ENCODE measurements at places on chromosomes 1 and 21. TPM values are rescaled to one million over a fixed set of nuclear protein-coding genes. Genes with fewer than 3 reads are reported as not detected.

The CAMK1G gene
- total RNA-seq: 0.72 TPM

The PEX19 gene
- 38.0 TPM for total RNA-seq

The KCNA2 gene
- not detected for total RNA-seq

The DOP1B gene
- total RNA-seq: 23.6 TPM

The OR2L13 gene
- total RNA-seq: not detected

The FAM229A gene
- total RNA-seq: 1.8 TPM

The FCRL2 gene
- total RNA-seq: not detected

The FAM110D gene
- total RNA-seq: not detected

The TMEM51 gene
- total RNA-seq: 0.59 TPM

The SSR2 gene
- 332 TPM for total RNA-seq

The ZBTB8A gene
- total RNA-seq: 10.6 TPM

The ZNF648 gene
- total RNA-seq: not detected

The MYOG gene
- not detected for total RNA-seq

The PRAMEF20 gene
- total RNA-seq: not detected

The FCRLB gene
- 1.8 TPM for total RNA-seq

The OR2T33 gene
- not detected for total RNA-seq

The MARK1 gene
- total RNA-seq: 0.72 TPM

The ECE1 gene
- total RNA-seq: 32.6 TPM

The USP25 gene
- total RNA-seq: 55.1 TPM

The SIPA1L2 gene
- 6.9 TPM for total RNA-seq

The NOTCH2NLA gene
- 94.5 TPM for total RNA-seq

The ADSS2 gene
- 52.8 TPM for total RNA-seq

The RNF223 gene
- total RNA-seq: not detected

The LIPI gene
- not detected for total RNA-seq

The DYNLT5 gene
- 1.4 TPM for total RNA-seq

The GABRD gene
- total RNA-seq: not detected

The SPRR2E gene
- not detected for total RNA-seq

The SLFNL1 gene
- total RNA-seq: 0.72 TPM

Measured in osteoblast (primary cell).